ENCODE measurements at places on chromosomes 6 and 20.

DNA sequence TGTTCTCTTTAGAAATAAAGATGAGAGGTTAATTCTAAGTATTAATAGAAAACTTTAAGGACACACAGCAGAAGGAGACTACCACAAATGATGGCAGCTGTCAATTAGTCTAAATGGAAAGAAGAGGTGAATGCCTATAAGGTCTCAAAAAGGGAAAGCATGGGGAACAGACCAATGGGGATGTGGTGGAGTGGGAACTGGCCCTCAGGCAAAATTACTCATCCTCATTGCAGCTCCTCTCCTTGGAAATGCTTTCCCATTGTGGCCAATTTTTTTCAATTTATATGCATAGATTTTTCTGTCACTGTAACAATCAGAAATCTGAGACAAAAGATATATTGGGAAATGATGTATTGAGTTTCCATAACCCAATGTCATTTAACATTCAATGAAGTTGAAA, 222.9 kb upstream of the DEFB112 start:
- DNase-seq = no peak

DNA sequence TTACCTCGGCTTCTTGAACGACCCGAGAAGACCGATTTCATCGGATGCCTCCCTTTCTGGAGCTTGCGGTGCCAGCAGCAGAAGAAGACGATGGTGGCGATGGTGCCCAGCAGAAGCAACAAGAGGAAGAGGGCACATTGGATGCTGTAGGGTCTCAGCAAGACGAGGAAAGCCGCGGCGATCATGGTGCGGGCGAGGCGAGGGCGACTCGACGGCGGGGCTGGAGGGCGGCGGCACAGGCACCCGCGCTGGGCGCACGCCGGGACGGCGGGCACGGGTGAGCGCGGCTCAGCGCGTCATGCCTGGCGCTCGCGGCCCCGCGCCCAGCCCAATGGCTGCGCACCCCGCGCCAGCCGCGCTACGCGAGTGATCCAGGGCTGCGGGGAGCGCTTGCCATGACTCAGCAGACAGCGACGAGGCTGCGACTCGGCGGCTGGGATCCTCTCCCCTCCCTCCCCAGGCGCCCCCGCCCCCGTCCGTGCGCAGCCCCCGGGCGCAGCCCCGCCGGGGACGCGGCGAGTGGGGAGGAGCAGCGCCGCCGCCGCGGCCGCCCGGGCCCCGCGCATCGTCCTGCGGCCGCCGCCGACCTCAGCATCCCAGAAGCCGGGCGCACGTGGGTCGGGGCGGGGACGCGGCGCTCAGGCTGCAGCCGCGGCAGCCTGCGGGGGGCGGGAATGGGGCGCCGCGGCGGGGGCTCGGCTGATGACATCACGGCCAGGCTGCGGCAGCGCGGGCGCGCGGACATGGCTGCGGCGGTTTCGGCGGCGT, at the start of gene BEND6:
TSS of gene BEND6 (plus strand) at position 705 of the 768 bp plus-strand sequence. CDS start 26,704 bp downstream, outside the sequence.
- peak; percentile 44 for DNase-seq

DNA sequence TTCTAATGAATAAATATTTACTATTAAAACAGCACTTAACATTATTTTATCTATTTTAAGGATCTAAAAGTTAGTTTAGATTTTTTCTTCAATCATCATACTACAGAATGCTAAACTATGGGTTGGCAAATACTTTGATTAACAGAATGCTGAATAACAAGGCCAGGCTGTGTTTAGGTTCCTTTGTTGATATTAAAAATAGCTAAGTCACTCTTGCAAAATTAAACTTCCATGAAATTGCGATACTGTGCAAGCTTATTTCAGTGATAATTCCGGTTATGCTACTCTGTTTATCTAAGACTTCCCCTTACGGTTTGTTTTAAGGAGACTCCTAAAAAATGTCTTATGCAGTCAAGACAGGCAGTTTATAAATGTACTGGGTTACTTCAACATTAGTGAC, 2.8 kb downstream of the RNF24 start:
- DNase-seq = no peak

GRCh38 chr6:15658181-15658744, 4.6 kb downstream of the DTNBP1 start:
- DNase-seq = no peak

DNA sequence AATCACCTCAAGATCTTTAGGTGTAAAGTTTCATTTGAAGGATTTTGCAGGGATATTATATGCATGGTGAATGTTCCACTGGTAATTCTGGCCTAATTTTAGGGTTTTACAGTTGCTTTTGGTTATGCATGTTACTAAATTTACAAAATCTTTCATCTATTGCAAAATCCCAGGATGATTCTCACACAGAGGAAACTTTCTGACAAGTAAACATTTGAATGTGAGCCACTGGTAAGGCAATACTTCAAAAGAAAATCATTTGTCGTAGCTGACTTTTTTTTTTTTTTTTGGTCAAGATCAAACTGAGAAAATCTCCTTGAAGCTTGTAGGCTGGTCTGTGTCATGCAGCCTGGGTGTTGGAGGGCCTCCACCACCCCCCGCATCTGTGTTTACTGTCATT, 141.9 kb upstream of the EXOC2 start:
- no peak for DNase-seq

DNA sequence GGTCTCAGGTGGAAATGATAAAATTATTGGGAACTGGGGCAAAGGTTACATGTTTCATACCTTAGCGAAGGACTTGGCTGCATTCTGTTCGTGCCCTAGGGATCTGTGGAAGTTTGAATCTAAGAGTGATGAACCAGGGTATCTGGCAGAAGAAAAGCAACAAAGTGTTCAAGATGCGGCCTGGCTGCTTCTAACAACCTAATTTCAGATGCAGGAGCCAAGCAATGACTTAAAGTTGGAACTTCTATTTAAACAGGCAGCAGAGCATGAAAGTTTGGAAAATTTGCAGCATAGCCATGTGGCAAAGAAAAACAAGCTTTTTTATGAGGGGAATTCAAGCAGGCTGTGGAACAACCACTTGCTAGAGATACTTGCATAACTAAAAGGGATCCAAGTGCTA, 73.5 kb downstream of the CD24 start:
- DNase-seq = no peak

- no peak for DNase-seq
Measured at GRCh38 chr6:82264824-82265223, 17.3 kb upstream of the IBTK start.

- DNase-seq = no peak
Measured at GRCh38 chr6:25717866-25718740, 36.4 kb upstream of the SLC17A4 start.

- DNase-seq = no peak
Measured at GRCh38 chr20:22904905-22905304, 130.2 kb upstream of the SSTR4 start.

DNA sequence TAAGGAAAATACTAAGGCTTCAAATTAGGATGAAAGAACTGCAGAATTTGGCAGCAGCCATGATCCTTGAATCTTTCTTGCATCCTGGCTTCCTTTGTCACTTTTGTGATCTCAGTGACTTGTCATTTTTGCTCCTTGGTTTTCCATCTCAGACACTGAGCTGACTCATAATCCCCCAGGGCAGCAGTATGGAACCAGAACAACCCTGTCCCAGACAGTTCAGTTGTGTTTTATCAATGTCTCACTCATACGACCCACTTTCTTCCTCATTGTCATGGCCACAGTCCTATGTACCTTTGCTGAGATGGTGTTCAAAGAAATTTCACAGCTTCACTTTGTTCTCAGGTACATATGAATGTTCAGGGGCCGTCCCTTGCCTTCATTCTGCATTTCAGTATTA, 488.5 kb upstream of the BTBD3 start:
- no peak for DNase-seq

- DNase-seq = no peak
Measured at GRCh38 chr20:52540509-52540908, 348.9 kb upstream of the ZFP64 start.

DNA sequence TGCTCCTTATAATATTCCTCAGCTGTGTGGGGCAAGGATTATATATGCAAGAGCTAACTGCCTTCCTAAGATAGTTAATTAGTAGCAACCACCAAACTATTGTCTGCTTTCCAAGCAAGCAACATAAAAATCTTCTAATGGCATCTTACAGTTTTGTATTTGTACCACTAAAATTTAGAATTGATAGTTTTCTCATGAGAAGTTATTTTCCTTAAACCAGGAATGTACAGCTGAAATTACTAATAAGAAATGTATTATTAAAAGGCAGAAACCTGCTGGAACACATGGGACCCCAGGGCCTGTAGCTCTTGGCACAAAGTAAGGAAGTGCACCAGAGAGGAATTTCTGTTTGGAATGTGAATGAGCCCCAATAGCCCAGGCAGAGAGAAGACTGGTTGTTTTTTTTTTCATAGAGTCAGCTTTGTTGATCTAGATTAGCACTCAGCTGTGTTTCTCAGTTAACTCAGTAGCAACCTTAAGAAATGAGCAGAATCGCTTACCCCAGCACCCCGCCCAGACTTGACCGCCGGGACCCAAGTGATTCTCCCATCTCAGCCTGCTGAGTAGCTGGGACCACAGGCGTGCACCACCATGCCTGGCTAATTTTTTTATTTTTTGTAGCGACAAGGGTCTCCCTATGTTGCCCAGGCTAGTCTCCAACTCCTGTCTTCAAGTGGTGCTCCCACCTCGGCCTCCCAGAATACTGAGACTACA, 2.6 kb downstream of the MGME1 start:
- no peak for DNase-seq

GRCh38 chr6:106579281-106579680, 50.0 kb downstream of the RTN4IP1 start:
- DNase-seq = no peak

DNA sequence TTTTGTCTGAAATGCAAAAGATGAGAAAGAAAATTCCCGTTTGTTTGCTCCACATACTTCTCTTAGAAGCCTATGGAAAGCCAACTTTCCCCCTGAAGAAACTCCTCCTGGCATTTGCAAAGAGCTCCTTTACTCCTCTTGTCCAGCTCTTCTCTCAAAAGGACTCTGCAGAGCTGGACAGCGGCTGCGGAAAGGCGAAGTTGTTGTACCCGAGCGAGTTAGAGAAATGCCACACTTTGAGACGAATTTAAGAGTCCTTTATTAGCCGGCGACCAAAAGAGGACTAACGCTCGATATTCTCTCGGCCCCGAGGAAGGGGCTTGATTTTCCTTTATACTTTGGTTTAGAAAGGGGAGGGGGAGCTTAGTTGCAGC, 157.8 kb downstream of the TRIM27 start:
- no peak for DNase-seq

DNA sequence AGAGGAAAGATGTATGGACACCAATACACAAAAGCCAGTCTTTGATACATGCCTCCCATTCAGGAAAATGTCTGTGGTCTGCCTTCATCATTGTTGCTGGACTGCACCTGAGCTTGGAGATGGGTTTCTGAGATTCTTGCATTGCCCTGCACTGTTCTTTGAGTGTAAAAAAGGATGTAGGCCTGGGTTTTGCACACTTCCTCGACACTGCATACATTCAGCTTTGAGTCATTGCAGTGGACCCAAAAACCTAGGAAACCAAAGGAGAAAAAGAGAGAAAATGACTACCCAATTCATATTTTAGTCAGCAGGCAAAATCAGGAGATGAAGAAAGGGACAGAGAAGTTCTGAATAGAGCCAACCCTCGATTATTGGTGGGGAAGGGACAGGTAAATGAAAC, 9.0 kb downstream of the TOMM6 start:
- no peak for DNase-seq

DNA sequence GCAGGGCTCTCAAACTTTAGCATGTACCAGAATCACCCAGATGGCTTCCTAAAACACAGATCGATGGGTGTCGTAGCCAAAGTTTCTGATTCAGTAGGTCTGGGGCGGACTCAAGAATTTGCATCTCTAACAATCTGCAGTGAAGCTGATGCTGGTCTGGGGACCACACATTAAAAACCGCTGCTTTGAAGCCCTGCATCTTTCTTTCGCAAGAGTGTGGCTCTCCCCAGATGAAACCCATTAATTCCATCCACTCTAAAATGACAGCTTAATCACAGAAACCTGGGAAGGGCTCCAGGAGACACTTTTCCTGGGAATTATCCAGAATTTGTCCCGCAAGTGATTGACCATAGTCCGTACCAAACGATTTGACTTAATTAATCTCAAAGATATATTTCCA, 319.8 kb upstream of the PLCB4 start:
- no peak for DNase-seq

DNA sequence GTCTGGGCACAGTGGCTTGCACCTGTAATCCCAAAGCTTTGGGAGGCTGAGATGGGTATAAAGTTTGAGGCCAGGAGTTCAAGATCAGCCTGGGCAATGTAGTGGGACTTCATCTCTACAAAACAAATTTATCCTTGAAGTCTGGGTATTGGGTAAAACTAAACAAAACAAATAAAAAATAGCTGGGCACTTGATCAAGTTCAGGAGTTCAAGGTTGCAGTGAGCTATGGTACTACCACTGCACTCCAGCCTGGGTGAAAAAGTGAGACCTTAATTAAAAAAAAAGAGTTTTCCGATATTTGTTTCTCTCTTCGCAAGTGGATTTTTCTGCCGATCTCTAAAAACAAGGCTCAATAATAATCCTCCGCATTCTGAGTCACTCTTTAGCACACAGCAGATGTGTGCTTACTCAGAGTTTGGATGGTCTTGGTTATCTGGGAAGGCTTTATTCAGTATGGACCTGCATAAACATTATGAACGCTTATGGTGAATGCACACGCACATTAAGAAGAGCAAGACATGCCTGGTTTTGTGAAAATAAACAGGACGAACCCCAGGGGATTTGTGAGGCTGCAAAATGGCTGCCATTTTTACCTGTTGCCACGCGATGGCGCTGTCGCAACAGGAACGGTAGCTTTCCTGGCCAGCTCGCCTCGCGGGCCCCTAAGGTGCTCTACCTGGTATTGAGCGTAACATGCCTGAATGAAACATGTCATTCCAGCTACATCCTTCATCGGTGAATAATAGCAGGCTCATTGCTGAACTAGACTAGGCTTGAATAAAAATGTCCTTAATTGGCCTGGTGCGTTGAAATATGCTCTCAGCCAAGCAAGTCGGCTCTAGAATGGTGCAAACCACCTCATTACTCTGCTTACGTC, 6.0 kb downstream of the OPN5 start:
- DNase-seq = peak; percentile 66

DNA sequence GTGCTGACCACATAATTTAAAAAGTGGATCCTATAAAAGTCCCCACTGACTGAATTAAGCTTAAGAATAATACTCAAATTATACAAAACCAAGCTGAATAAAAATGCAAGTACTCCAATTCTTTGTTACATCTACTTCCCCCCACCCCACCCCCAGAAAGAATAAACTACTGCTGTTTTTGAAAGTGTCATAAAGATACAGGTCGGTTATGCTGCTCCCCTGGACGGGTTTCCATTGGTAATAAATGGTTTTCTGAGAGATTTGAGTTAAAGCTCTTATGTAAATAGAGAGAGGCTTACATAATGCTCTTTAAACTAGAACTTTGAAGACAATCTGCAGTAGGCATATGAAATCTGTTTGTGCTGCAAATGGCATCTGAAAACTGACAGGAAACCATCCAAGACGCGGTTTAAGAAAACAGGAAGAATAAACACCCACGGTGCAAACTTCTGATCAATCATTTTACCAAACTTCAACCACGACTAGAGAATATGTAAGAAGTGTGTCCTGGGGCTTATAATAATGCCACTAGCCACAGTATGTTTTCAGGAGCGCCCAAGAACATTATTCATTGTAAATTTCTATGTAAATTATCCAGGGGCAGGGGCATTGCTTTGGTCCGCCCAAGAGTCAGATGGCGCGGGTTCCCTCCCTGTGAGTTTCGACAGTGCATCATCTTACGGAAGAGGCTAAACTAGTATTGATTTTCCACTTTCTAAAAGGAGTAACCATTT, 10.8 kb upstream of the POU3F2 start:
- DNase-seq = no peak

- peak; percentile 8 for DNase-seq
Measured at GRCh38 chr6:72182337-72183246, 296.2 kb downstream of the RIMS1 start.

Measured in activated CD8-positive, alpha-beta T cell treated with anti-CD3 and anti-CD28 coated beads for 36 hours (primary cell).